ENCODE measurements at places on chromosomes 12 and 14. TPM values are rescaled to one million over a fixed set of nuclear protein-coding genes. Genes with fewer than 3 reads are reported as not detected.

DNA sequence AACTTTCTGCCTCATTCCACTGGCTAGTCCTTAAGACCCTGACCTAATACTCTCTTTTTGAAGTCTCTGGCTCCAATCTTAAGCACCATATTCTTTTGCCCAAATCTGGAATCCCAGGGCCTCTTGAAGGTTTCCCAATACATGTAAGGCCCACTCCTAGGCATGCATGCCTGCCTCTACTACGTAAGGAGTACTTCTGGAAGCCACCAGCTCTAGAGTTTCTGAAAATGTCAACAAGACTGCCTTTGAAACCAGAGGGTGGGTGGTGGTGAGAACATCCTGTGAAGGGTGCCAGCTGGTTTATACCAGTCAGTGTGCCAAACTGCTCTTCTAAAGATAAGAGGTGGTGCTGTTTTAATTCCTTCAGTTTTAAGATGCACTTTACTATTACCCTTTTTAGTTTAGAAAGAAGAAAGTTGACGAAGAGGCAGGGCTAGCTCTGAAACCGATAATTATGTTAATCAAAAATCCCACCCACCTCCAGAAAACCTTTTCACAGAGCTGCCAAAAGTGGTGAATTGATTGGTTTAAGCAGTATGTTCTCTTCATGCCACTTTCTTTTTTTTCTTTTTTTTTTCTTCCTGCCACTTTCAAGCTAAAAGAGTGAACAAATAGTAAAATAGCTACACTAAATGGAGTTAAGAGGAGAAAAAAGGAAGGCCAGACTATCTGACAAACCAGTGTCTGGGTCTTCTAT lies 8.7 kb upstream of the WDR89 start:
- no peaks in the 10 kb centered on the region for H3K27me3 ChIP-seq
- H3K4me1 ChIP-seq, result peaks cover 17% of the 10 kb centered on the region
- peak overlapping the region; percentile 81 for H3K27ac ChIP-seq
- peak; percentile 83 for DNase-seq
- H3K4me3 ChIP-seq, result no peak overlapping the region
- no peaks in the 10 kb centered on the region for H3K36me3 ChIP-seq

- H3K27me3 ChIP-seq, result peaks cover 13% of the 10 kb centered on the region
- no peak overlapping the region for H3K4me3 ChIP-seq
- peak; percentile 55 for DNase-seq
- no peak overlapping the region for H3K27ac ChIP-seq
- H3K4me1 ChIP-seq, result peaks cover 9% of the 10 kb centered on the region
Observed at GRCh38 chr14:20631023-20631879, 10.2 kb downstream of the OR6S1 start.

NFATC4 gene
- 19.4 TPM for total RNA-seq

KANSL2 gene
- 31.8 TPM for total RNA-seq

RILPL1 gene
- total RNA-seq, result 22.0 TPM

DNA sequence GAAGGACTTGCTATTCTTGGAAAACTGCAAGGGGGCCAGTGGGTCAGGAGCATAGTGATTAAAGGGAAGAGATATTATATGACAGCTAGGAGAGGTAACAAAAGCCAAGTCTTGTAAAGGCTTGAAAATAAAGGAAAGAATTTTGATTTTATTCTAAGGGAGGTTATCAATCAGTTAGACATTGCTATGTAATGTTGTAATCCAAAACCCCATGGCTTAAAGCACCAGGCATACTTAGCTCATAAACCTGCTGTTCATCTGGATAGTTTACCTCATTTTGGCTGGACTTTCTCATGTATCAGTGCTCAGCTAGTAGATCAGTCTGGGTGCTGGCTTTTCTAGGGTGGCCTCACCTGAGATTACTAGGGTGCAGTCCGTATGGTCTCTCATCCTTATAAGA lies 680.9 kb upstream of the LMO3 start:
- no peak for DNase-seq
- H3K4me1 ChIP-seq, result no peaks in the 10 kb centered on the region

PPP1R3E gene
- 14.4 TPM for total RNA-seq

GRCh38 chr12:9127484-9127883 lies 11.8 kb upstream of the A2M start:
- no peaks in the 10 kb centered on the region for H3K36me3 ChIP-seq
- no peaks in the 10 kb centered on the region for H3K27me3 ChIP-seq
- H3K27ac ChIP-seq, result no peak overlapping the region
- DNase-seq, result no peak

DNA sequence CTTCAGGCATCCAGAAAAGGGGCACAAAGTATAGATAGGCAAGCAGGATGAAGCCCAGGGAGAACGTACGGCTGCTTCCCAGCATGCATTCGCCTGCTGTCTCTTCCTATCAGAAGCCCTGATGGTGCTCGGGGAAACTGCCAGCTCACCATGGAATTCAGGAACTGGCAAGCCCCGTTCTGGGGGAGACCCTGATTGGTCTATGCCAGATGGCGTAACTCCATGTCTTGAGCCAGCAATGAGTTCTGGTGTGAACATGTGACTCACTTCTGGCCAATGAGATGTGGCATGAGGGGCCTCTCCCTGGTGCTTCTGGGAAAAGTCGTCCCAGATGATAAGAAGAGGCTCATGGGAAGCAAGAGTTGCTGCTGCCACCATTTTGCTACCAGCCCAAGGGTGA lies 270.8 kb downstream of the BCL11B start:
- no peaks in the 10 kb centered on the region for H3K27me3 ChIP-seq
- DNase-seq, result no peak
- no peak overlapping the region for H3K4me3 ChIP-seq
- no peaks in the 10 kb centered on the region for H3K36me3 ChIP-seq
- no peaks in the 10 kb centered on the region for H3K4me1 ChIP-seq

NINJ2 gene
- total RNA-seq, result 7.2 TPM

GRCh38 chr12:113044516-113044915 lies 12.0 kb upstream of the DTX1 start:
- H3K27ac ChIP-seq, result no peak overlapping the region
- no peaks in the 10 kb centered on the region for H3K36me3 ChIP-seq
- H3K4me3 ChIP-seq, result no peak overlapping the region
- no peaks in the 10 kb centered on the region for H3K27me3 ChIP-seq

GRCh38 chr12:120979862-120980696 lies 1.7 kb downstream of the HNF1A start:
- no peaks in the 10 kb centered on the region for H3K4me1 ChIP-seq
- H3K4me3 ChIP-seq, result no peak overlapping the region
- H3K36me3 ChIP-seq, result no peaks in the 10 kb centered on the region
- no peaks in the 10 kb centered on the region for H3K27me3 ChIP-seq

- no peak for DNase-seq
- H3K36me3 ChIP-seq, result no peaks in the 10 kb centered on the region
- H3K4me3 ChIP-seq, result no peak overlapping the region
Observed at GRCh38 chr14:59619061-59619460, 42.4 kb upstream of the CCDC175 start.

TMEM52B gene
- not detected for total RNA-seq

GRCh38 chr14:54682578-54682977 lies 115.7 kb downstream of the SAMD4A start:
- H3K4me3 ChIP-seq, result no peak overlapping the region
- H3K27ac ChIP-seq, result no peak overlapping the region
- no peaks in the 10 kb centered on the region for H3K36me3 ChIP-seq
- H3K27me3 ChIP-seq, result no peaks in the 10 kb centered on the region
- DNase-seq, result no peak
- H3K4me1 ChIP-seq, result peaks cover 26% of the 10 kb centered on the region

GRCh38 chr12:3134526-3135135 lies 57.5 kb downstream of the TSPAN9 start:
- H3K4me3 ChIP-seq, result no peak overlapping the region
- H3K36me3 ChIP-seq, result no peaks in the 10 kb centered on the region
- no peak overlapping the region for H3K27ac ChIP-seq
- peaks cover 42% of the 10 kb centered on the region for H3K4me1 ChIP-seq
- no peak for DNase-seq

- H3K36me3 ChIP-seq, result no peaks in the 10 kb centered on the region
- no peaks in the 10 kb centered on the region for H3K4me1 ChIP-seq
- H3K4me3 ChIP-seq, result no peak overlapping the region
- H3K27ac ChIP-seq, result no peak overlapping the region
- DNase-seq, result no peak
Observed at GRCh38 chr12:130619385-130620001, 96.6 kb downstream of the RIMBP2 start.

DNA sequence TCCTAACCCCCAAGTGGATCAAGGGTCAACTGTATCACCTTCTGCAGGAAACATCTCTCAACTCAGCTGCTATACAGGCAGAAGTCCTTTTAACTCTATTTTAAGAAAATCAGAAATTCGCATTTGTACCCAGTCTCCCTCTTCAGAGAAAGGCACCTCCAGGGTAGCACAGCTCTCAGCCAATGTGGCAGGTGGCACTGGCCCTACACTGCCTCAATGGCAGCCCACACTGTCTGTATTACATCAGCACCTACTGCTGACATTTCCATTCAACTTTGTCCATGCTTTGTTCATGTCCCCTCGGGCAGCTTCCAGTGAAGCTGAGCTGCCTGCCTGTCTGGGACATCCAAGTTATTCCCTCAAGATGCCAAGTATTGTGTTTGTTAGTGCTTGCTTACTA lies 8.8 kb downstream of the SPTSSA start:
- H3K4me1 ChIP-seq, result no peaks in the 10 kb centered on the region
- no peak overlapping the region for H3K27ac ChIP-seq
- DNase-seq, result no peak
- no peaks in the 10 kb centered on the region for H3K36me3 ChIP-seq

TGM1 gene
- 2.1 TPM for total RNA-seq

TBC1D30 gene
- total RNA-seq, result 31.3 TPM

GRCh38 chr12:5912437-5913334 lies 32.4 kb downstream of the ANO2 start:
- H3K4me1 ChIP-seq, result no peaks in the 10 kb centered on the region
- DNase-seq, result no peak
- no peaks in the 10 kb centered on the region for H3K36me3 ChIP-seq

RERGL gene
- total RNA-seq, result 2.6 TPM

GPRC5A gene
- total RNA-seq, result 207 TPM

DNA sequence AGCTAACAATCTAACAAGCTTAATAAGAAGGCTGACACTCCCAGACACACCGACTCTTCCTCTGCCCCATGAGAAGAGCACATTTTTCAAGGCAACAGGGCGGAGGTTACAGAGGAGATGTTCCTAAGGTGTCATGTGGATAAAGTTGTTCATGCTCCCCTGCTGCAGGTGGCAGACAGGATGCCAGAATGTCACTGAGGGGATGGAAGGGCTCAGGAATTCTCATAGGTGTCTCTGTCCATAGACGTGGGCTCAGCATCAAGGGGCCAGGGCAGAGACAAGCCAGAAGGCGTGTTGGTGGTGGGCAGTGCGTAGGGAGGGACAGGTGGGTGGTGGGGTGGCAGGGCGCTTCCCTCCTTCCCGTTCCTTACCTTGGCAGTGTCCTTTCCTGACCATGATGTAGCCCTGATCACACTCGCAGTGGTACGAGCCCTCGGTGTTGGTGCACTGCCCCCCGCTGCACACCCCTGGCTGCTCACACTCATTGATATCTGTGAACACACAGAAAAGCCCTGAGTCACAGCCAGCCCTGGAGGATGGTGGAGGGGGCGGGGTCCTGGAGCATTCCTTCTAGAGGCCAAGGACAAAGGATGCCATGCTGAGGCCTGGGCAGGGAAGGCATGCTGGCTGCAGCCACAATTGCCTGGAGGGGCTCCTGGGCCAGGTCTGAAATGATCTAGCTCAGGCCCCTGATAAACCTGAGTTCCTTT lies 23.0 kb downstream of the ISCA2 start:
- peaks cover 25% of the 10 kb centered on the region for H3K4me1 ChIP-seq
- no peaks in the 10 kb centered on the region for H3K27me3 ChIP-seq
- peaks cover 4% of the 10 kb centered on the region for H3K36me3 ChIP-seq
- no peak for DNase-seq
- no peak overlapping the region for H3K27ac ChIP-seq
- no peak overlapping the region for H3K4me3 ChIP-seq

- H3K36me3 ChIP-seq, result no peaks in the 10 kb centered on the region
- no peak for DNase-seq
- H3K27ac ChIP-seq, result no peak overlapping the region
- no peak overlapping the region for H3K4me3 ChIP-seq
- peaks cover 19% of the 10 kb centered on the region for H3K4me1 ChIP-seq
Observed at GRCh38 chr14:76941946-76942805, 86.3 kb downstream of the IRF2BPL start.

DNA sequence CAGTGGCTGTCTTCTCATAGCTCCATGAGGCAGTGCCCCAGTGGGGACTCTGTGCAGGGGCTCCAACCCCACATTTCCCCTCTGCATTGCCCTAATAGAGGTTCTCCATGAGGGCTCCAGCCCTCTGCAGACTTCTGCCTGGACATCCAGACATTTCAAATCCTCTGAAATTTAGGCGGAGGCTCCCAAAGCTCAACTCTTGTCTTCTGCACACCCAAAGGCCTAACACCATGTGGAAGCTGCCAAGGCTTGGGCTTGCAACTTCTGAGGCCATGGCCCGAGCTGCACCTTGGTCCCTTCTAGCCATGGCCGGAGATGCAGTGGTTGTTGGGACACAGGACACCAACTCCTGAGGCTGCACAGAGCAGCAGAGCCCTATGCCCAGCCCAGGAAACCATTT lies 20.5 kb upstream of the PPP2R5C start:
- H3K27ac ChIP-seq, result no peak overlapping the region
- no peaks in the 10 kb centered on the region for H3K27me3 ChIP-seq
- no peaks in the 10 kb centered on the region for H3K36me3 ChIP-seq
- no peak for DNase-seq

- no peak overlapping the region for H3K27ac ChIP-seq
- no peak for DNase-seq
- H3K36me3 ChIP-seq, result no peaks in the 10 kb centered on the region
- no peaks in the 10 kb centered on the region for H3K4me1 ChIP-seq
- H3K27me3 ChIP-seq, result no peaks in the 10 kb centered on the region
- no peak overlapping the region for H3K4me3 ChIP-seq
Observed at GRCh38 chr12:34363050-34363673, 340.9 kb downstream of the ALG10 start.

MAP1LC3B2 gene
- not detected for total RNA-seq

GRCh38 chr14:104294983-104295680 lies 156.7 kb downstream of the KIF26A start:
- no peak overlapping the region for H3K27ac ChIP-seq
- no peak for DNase-seq
- H3K36me3 ChIP-seq, result no peaks in the 10 kb centered on the region
- no peaks in the 10 kb centered on the region for H3K27me3 ChIP-seq

GRCh38 chr14:89178800-89179535 lies 238.1 kb downstream of the FOXN3 start:
- H3K27ac ChIP-seq, result peak overlapping the region; percentile 62
- H3K4me1 ChIP-seq, result peaks cover 11% of the 10 kb centered on the region
- H3K36me3 ChIP-seq, result no peaks in the 10 kb centered on the region
- H3K27me3 ChIP-seq, result no peaks in the 10 kb centered on the region

GRCh38 chr12:5577741-5578140 lies 145.8 kb downstream of the NTF3 start:
- H3K4me1 ChIP-seq, result peaks cover 18% of the 10 kb centered on the region
- H3K36me3 ChIP-seq, result no peaks in the 10 kb centered on the region
- no peak for DNase-seq
- H3K27me3 ChIP-seq, result no peaks in the 10 kb centered on the region
- no peak overlapping the region for H3K27ac ChIP-seq

- no peak overlapping the region for H3K4me3 ChIP-seq
- no peaks in the 10 kb centered on the region for H3K36me3 ChIP-seq
- DNase-seq, result peak; percentile 47
- no peaks in the 10 kb centered on the region for H3K27me3 ChIP-seq
Observed at GRCh38 chr14:105346876-105347586, 32.5 kb downstream of the PACS2 start.
